ENCODE measurements at places on chromosomes 12 and 14.

DNA sequence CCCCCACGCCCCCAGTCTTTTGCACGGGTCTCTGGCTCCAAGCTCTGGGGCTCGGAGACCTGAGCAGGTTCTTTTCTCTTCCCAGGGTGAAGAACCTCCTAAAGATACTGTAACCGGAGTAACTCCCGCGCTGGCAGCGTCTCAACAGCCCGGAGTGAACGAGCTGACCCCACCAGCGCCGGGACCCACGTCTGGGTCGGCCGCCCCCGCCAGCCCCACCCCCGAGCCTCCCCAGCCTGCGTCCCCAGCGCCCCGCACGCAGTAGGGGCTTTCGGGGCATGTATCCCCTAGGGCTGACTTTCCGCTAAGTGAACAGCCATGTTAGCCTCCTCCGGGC, 858 bp downstream of the SLC35F4 start:
- no peak for DNase-seq

- no peak for DNase-seq
Measured at GRCh38 chr12:102096855-102097254, 23.1 kb downstream of the NUP37 start.

DNA sequence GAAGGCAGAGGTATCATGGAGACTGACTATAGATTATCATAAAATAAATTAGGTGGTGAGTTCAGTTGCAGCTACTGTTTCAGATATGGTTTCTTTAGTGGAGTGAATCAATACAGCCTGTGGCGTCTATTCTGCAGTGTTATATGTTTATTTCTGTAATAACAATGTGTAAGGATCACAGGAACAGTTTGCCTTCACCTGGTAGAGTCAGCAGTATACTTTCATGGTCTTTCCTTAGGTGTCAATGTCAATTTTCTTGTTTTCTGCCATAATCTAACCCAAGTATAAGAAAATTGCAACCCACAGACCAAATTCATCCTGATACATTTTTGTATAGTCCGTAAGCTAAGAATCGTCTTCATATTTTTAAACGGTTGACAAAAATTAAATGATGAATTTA, 140.4 kb upstream of the ATF7IP start:
- no peak for DNase-seq

GRCh38 chr12:54159140-54159539, 29.6 kb downstream of the SMUG1 start:
- peak; percentile 6 for DNase-seq

- no peak for DNase-seq
Measured at GRCh38 chr14:70713511-70713916, 71.8 kb downstream of the TTC9 start.

GRCh38 chr14:37170237-37170636, 2.2 kb downstream of the SLC25A21 start:
- no peak for DNase-seq

- DNase-seq: no peak
Measured at GRCh38 chr12:131478468-131478867, 232.4 kb upstream of the SFSWAP start.

GRCh38 chr12:125186471-125187147, 121.4 kb downstream of the AACS start:
- DNase-seq: no peak

DNA sequence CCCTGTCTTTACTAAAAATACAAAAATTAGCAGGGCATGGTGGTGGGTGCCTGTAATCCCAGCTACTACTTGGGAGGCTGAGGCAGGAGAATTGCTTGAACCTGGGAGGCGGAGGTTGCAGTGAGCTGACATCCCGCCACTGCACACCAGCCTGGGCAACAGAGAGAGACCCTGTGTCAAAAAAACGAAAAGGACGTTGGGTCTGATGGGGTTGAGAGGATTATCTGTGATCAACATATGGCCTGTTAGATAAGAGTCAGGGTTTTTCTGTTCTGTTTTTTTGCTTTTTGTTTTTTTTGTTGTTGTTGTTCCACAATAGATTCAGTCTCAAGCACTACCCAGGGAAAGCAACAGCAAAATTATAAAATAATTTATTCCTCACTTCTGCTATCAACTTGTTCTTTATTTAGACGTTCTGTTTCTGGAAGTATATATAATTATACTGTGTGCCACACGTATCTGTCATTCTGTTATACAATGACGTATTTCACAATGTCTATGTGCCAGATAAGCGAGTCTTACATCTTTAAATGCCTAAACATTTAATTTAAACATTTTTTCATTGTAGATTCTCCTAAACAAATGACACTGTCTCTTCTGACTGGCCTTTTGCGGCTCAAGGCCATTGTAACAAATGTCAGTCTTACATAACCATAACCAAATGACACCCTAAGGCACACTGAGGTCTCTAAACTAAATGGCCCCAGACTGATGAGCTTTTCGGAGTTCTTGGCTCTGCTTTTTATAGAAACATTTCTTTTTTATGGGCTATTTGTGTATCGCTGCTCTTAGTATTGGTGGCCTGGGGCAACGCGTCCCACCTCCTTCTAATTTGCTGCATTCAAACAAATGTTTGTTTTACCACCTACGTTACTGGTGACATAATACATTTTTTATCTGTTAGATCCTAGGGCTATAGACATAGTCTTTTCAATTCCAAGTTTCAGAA, 7.2 kb upstream of the P2RX4 start:
- DNase-seq: no peak

- no peak for DNase-seq
Measured at GRCh38 chr14:84976805-84977204, 553.1 kb upstream of the FLRT2 start.

Measured in activated naive CD8-positive, alpha-beta T cell treated with anti-CD3 and anti-CD28 coated beads, Interleukin-2, amount 50 U/mL, for 24 hours (primary cell).